Stimulated activated CD4-positive, alpha-beta T cell treated with anti-CD3 and anti-CD28 coated beads, Interleukin-12 subunit alpha, Interleukin-12 subunit beta, amount 100 ng/mL, for 4 hours (primary cell): ENCODE measurements at places on chromosomes 1 and 21.

DNA sequence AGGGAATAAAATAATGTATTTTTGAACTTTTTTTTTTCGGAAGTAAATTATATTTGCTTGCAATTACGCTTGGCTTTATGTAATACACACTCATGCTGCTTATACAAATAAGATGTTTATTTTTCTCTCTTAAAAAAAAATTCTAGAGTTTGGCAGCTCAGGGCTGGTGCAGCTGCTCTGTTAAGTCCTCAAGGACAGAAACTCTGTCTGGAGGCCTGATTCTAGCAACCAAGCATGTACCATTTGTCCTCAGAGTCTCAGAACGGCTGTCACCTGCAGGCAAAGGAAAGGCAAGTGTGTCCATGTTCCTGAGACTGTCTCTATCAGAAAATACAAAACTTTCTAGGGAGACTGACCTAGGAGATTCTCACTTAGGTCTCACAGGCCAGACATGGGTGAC is 23.2 kb upstream of the CLDN17 start:
- no peak for DNase-seq

DNA sequence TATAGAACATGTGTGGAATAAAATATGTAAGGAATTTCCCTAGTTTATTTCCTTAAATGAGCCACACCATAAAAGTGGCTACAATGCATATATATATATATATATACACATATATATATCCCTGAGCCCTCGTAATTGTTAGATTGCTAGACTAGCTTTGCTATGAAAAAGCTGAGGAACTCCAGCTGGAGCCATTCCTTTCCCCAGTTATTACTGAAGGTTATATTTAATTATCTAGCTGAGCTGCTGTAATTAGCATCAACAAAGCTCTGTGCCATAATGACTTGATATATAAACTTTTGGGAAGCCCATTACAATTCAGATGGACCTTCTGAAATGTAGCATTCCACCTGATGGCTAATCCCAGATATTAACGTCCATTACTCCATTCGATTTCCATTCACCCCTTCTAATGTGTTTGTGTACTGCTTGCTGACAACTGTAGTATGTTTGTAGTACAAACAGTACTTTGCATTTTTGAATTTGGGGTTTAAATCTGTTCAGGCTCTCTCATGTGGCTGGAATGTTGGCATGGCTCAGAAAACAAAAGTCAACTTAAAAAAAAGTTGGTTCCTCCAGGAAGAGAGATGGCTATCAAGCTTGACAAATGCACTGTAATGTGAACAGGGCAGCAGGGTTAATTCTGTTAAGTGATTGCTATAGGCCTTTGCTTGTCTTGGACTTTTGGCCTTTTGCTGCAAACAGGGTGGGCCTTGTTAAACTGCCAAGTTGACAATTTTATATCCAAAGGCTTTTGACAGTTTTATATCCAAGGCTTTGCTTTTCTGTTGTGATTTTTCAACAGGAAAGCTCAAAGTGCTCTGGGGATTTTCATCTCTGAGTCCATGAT is 170.0 kb downstream of the LTN1 start:
- no peak for DNase-seq

DNA sequence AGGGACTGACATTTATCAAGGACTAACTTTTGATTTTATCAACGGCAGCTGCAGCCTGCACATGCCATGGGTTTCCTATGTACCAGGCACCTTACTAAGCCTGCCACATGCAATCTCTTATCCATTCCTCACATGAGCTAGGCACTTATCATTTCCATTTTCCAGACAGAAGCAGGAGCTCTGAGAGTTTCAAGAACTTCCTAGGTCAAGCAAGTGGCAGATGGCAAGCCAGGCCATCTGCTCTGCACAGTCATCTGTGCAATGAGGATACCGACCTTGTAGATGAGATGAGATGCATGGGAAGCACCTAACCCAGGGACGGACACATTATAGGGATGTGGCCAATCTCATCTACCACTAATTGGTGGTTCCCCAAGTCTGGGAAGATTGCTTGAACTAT is 339.4 kb upstream of the USP24 start:
- no peak for DNase-seq

- no peak for DNase-seq
Observed at GRCh38 chr1:230112131-230112701, 45.2 kb downstream of the GALNT2 start.

- no peak for DNase-seq
Observed at GRCh38 chr21:38849776-38850175, 44.0 kb downstream of the ETS2 start.

DNA sequence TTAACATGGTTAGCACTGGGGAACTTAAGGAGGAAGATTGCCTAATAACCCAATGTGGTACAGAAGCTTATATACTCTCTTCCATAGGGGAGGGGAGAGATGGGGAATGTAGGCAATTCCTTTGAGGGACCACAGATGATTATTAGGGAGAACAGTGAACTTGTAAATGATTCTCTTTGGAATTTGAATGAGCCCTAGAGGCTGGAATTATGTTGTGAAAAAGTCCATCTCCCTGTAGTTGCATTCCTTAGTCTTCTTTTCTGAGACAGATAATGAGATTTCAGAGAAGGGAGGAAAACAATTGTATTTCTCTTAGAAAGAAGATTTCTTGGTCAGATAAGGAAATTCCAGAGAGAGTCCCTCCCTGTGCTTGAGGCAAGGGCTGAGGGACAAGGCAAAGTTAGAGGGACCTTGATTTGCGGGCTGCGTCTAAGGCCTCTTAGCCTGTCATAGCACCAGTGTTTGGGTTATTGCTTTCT is 89.0 kb upstream of the HMCN1 start:
- DNase-seq = no peak

- DNase-seq = no peak
Observed at GRCh38 chr1:238499021-238499420, 608.3 kb upstream of the ZP4 start.
